ENCODE measurements at places on chromosomes 6 and 20.

DNA sequence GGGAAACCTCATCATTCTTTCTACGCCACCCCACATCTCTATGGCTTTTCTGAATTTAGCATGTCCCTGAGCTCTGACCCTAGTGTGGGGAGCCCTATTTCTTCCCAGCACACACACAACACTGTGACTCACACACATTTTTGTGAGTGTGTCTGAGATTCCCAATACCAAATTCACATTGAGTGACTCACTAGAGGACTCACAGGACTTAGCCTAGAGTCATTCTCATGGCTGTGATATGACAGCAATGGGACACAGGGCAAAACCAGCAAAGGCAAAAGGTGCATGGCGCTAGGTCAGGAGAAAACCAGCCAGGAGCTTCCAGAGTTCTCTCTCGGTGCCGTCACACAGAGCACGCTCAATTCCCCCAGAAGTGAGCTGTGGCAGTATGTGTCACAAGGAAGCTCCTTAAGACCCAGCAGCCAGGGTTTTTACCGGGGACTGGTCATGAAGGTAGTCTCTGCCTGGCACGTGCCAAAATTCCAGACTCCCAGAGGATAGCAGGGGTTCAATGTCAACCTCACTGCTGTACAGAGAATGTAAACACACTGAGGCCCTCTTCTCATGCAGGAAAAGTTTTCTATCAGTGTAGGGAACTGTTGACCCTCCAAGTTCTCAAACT lies 6.2 kb downstream of the CSTL1 start:
- no peak for DNase-seq

DNA sequence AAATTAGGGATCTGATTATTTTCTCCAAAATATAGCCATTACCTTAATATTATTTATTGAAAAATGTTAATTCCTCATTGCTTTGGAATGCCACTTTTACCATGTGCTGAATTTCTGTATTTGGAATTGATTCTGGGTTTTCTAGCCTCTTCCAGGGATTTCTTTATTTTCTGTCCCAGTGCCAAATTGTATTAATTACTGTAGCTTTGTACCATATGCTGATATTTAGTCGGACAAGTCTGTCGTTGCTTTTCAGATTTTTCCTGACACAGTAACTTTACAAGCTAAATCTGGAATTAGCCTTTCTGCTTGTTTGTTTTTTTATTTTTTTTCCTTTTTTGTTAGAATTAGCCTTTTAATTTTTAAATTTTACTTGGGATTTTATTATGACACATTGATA lies 10.9 kb upstream of the TMEM14B start:
- DNase-seq: no peak

- no peak for DNase-seq
These were observed 71.5 kb downstream of the CD83 start for GRCh38 chr6:14189074-14189473.

- no peak for DNase-seq
These were observed 117.0 kb upstream of the ASCC3 start for GRCh38 chr6:100998111-100998510.

GRCh38 chr6:14166839-14167238 lies 49.3 kb downstream of the CD83 start:
- DNase-seq: no peak

DNA sequence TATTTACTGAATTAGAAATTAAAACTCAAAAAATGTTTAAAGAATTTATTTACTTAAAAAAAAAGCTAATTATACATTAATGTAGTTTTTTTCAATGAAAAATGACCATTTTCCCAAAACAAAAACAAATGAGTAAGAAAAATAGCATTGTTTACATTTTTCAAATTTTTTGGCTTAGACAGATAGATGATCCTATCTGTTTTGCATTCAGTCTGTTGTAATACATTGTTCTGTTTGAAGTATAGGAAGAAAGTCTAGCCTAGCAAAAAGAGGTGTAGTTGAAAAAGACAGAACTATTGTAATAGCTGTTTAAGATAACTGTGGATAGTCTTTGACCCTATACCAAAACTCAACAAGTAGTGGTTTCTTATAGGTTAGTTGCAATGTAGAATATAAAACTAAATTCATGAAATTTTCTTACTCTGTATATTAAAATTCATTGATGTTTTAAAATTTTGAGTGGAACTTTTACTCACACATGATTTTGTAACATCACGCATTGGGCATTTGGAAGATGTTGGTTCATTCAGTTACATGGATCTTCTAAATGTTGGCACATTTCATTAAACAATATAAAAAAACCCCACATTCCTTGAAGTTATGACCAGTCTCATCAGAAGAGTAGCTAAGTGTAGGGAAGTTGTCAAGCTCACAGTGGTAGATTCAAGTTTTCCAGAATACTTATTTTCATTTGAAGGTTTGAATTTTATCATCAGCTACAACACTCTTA lies 62.0 kb downstream of the KCNS1 start:
- DNase-seq: no peak

DNA sequence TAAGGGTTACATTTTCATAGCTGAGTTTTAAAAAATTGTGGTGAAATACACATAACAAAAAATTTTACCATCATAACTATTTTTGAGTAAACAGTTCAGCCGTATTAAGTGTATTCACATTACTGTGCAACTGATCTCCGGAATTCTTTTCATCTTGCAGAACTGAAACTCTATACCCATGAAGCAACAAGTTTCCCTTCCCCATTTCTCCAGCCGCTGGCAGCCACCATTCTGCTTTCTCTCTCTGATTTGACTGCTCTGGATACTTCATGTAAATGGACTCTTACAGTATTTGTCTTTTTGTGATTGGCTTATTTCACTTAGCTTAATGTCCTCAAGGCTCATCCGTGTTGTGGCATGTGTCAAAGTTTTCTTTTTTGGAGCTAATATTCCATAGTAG lies 341.6 kb downstream of the QKI start:
- DNase-seq: no peak

DNA sequence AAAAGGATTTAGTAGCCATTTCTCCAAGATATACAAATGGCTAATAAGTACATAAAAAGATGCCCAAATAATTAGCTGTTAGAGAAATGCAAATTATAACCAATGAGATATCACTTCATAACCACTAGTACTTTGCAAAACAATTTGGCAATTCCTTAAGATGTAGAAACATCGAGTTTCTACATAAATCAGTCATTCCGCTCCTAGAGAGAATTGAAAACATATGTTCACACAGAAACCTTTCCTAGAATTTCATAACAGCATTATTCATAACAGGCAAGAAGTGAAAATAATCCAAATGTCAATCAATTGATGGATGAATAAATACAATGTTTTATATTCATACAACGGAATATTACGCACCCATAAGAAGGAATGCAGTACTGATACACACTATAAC lies 20.5 kb upstream of the NT5E start:
- no peak for DNase-seq

- DNase-seq: no peak
These were observed 182.3 kb downstream of the CDH4 start for GRCh38 chr20:61434341-61434781.

DNA sequence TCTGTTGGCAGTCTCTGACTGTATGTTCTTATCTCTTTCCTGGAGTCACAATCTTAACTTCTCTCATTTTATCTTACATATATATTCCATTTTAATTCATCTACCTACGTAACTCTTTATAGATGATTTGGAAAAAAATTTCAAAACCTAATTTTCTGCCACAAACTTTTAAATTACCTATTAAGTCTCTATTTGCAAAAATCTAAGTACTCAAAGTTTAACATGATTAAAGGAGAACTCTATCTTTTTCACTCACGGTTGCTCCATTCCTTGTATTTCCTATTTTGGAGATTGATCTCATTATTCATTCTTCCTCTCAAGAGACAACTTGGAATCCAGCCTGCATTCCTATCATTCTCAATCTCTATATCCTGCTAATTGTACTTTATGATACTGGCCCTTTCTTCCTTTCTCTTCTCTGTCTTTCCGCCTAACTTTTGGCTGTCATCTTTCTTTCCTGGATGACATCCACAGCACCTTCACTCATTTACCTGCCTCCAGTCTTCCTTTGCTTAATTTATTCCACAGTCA lies 1071.1 kb upstream of the CITED2 start:
- DNase-seq: no peak

DNA sequence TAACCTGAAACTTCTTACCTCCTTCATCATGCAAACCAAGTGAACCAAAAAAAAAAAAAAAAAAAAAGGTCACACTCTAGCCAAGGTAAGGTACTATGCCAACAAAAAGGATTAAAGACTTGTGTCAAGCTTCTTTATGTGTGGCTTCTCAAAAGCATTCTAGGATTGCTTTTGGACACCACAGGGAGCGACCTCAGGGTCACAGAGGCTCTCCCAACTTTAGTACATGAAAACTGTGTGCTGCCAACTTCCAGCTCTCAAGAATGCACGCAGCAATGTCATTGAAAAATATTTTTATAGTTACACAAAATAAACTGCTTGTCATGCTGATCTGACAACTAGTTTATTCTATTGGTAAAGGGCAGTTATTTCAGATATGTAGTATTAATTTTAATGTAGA lies 243.8 kb downstream of the PLCB1 start:
- DNase-seq: no peak

- no peak for DNase-seq
These were observed 518 bp downstream of the PEX6 start for GRCh38 chr6:42978487-42978838.

GRCh38 chr6:72363844-72364740 lies 257.8 kb upstream of the KCNQ5 start:
- DNase-seq: no peak
